Lung microvascular endothelial cell (primary cell): ENCODE measurements at places on chromosomes 11 and 22. TPM values are rescaled to one million over a fixed set of nuclear protein-coding genes. Genes with fewer than 3 reads are reported as not detected.

DNA sequence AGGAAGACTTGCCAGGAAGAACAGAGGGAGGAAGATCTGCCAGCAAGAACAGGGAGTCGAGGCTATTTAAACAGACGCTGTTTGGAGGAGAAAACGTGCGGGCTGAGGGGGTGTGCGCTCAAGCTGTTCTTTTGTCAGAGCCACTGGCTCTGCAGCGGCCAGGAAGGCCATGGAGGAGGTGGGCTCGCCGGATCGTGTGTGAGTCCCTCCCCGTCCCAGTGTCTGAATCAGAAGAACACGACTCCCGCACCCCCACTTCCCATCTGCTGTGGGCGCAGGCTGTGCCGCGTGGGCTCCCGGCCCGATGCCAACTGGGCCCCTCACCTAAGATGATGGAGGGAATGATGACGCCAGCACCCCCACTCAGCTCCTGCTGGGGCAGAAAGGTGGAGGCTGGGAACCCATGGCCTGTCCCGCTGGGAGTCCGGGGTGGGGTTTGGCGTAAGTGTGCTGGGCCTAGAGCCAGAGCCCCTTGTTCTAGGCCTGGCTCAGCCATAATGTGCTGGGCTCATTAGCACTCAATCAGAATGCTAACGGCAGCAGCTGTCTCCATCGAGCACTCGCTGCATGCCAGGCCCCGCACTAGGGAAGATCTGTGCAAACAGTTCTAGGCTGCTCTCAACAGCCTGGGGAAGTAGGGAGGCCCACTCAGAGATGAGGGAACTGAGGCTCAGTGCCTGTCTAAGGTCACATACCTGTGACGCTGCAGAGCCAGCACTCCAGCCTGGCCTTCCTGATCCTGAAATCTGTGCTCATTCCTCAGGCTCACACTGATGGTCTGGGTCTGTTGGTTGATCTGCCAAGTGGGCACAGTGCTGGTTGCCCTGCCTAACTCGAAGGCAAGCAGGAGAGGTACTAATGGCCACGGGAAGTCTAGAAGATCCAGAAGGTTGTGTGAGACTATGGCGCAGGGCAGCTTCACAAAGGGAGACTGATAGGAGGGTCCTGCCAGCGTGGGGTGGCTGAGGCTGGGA is 11.5 kb downstream of the NPTXR start:
- DNase-seq, result no peak

DNA sequence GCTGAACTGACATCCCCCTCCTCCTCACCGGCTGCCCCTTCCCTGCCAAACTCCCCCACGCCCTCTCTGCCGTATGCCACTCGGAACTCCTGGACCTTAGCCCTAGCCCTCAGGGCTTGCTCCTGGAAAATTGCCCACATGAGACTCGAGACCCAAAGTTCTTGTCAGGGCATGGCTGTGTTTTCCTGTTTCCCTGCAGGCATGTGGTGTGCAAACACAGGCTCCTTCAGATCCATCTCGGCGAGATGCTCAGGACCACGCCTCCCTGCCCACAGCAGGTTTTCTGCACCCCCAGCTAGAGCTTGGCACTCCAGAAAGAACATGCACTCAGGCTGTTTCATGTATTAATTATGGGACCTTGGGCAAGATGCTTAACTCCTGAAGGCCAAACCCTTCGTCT is 1480.4 kb downstream of the BRD1 start:
- DNase-seq, result no peak

- no peak for DNase-seq
Measured at GRCh38 chr22:26768952-26769351, 111.6 kb downstream of the MIAT start.

GRCh38 chr11:72083414-72083813 is 2.8 kb downstream of the LRRC51 start:
- DNase-seq, result no peak

DNA sequence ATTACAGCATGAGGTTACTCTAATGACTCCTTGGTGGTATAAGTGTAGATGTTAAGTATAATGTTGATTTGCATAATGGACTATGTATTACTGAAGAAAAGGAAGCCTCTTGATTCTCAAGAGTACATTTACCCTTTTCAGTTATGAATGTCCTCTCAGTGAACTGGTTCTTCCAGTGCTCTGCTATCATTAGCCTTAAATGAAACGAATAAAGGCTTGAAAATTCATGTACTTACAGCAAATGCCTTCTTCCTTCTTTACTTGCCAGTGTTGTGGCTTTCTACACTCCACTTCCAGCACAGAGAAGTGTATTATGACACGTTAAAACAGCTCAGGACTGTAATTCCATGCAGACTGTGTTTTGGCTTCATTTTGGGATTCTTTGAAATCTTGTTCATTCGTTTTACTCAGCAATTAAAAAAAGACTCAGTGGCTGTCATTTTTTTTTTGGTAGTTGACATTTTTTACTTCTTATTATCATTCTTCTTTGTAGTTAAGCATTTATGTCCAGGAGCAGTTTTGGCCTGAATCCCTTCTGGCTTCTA is 96.9 kb downstream of the MTMR3 start:
- DNase-seq, result no peak

DNA sequence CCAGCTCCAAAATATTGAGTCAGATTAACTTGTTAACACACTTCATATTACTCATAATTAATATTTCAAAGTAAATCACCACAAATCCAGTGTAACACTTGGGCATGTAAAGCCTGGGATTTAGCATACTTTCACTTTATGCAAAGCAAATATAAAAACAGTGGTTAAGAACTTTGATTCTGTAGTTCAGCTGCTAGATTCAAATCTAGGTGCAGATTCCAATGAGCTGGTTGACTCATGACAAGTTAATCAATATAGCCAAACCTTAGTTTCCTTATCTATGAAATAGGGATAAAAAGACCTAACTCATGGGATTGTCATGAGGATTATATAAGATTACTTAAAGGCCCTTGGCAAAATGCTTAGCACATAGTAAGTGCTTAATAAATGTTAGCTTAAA is 45.9 kb downstream of the ARHGAP42 start:
- DNase-seq, result no peak

DNA sequence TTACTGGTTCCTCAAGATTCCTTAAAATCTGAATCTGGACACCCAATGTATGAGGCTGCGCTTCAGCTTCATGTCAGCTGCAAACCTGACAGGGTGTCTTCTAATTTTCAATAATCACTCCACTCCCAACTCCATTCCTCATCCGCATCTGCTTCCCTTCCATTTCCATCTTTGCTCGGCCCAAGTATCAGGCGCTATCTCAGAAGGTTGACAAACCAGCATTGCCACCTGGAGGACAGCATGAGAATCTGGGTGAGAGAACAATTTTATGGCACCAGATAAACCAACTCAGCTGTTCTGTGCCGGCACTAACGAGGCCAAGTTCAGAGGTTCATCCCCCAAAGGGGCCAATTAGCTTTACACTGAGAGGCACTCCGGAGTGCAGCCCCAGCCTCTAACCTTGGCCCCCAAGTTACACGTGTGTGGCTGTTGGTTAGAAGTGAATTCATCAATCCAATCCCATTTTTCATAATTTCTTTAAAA is 79.1 kb upstream of the LMO2 start:
- peak; percentile 86 for DNase-seq

- DNase-seq, result peak; percentile 21
Measured at GRCh38 chr11:119120639-119121007, 757 bp upstream of the HINFP start.

DNA sequence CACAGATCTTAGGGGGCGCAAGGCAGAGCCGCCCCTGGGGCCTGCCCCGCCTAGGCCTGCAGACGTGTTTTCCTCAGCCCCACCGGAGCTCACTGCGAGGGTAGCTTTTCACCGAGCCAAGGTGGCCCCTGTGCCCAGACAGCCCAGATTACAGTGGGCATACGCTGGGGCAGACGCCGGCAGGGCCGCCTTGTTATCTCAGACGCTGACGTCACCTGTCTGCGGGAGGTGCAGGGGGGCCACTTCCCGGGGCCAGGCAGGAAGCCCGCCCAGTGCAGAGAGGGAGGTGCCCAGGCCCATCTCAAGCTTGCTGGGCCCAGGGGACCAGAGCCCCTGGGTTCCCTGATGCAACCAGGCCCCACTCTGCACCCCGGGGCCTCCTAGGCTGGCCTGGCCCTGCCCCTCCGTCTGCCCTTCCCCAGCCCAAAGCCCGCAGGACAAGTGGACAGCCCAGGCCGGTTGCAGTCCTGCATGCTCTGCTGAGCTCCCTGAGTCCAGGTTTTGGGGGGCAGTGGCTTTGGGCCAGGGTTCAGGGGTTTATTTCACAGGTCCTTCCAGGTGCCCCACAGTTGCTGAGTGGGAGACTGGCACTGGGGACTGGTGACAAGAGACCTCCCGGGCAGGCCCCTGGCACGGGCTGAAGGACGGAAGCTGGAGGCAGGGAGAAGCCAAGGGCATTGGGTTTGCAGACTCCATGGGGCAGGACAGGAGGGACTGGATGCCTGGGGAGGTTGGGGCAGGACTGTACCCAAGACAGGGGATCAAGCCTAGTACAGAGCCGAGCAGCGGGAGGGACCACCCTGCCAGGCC is 38.6 kb downstream of the IGF2 start:
- peak; percentile 28 for DNase-seq

GRCh38 chr11:3056296-3057068 is 741 bp downstream of the CARS1 start:
- no peak for DNase-seq

GRCh38 chr11:67382276-67383136 is 9.1 kb upstream of the CLCF1 start:
- peak; percentile 85 for DNase-seq

DNA sequence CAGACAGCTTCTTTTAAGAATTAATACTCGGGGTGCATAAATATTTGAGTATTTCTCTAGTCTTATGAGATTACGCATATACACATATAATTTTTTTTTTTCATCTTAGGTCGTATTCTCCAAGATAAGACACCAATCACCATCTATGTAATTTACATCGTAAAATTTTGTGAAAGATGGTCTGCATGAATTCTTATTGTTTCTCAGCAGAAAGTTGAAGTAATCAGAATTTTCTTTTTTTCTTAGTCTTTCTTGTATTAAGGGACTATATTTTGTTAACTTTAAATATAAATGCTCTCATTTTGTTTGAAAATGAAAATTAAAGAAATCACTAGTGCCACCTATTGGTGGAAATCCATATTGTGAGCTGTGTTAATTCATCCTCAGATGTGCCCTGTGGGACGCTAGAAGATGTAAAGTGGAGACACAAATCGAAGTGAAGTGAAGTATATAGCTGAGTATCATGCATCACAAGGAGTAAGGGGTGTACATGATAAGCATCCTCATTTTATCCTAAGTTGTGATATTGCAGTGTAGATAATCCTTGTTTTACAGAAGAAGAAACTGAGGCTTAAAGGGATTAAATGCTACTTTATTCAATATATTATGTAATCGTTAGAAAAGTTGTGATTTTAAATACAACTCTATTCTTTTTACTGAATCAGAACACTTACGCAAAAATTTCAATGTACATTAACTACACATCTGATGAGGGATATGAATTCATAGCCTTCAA is 2084.3 kb downstream of the LRRC4C start:
- peak; percentile 5 for DNase-seq

Gene KCNJ11
- 0.22 and 0.40 TPM in 2 replicates for total RNA-seq

Gene NEU3
- total RNA-seq, result 4.6 and 7.1 TPM in 2 replicates

Gene MYO18B
- not detected in 2 replicates for total RNA-seq

Gene BIK
- 0.79 and 1.1 TPM in 2 replicates for total RNA-seq
